ENCODE measurements at places on chromosomes 6 and 20.

DNA sequence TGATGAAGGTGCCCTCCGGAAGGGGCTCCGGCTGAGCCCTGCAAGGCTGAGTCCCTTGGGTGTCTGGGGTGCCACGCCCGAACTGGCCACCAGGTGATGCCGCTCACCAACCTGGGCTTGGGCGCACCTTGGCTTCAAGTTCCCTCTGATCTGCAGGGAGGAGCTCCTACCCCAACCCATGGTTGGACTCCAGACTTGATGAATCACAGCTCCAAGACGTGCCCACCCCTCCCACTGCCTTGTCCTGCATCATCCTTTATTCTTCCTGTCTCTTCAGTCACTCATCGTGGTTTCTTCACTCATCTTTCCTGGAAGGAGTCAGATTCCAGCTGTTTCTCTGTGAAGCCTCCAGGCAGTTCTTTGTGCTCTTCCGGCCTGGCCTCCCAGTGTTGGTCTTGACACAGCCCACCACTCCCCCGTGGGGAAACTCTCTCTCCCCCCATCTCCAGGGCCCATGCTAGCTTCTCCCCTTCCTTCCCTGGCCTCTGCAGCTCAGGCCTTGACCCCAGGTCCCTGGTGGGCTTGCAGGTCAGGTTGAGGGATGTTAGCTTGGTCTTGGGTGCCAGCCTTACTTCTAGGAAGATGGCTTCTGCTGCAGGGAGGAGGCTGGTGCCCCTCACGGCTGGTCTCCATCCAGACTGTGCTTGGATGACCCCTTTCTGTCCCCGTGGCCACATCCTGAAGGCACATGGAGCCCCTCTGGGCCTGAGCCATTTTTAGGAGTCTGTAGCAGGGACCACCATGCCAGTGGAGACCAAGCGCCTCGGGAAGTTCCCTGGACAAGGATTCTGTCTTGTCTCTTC is 2.6 kb upstream of the ZBP1 start:
- peak; percentile 76 for DNase-seq

GRCh38 chr6:114998492-114998891 is 655.7 kb upstream of the HS3ST5 start:
- DNase-seq, result no peak

DNA sequence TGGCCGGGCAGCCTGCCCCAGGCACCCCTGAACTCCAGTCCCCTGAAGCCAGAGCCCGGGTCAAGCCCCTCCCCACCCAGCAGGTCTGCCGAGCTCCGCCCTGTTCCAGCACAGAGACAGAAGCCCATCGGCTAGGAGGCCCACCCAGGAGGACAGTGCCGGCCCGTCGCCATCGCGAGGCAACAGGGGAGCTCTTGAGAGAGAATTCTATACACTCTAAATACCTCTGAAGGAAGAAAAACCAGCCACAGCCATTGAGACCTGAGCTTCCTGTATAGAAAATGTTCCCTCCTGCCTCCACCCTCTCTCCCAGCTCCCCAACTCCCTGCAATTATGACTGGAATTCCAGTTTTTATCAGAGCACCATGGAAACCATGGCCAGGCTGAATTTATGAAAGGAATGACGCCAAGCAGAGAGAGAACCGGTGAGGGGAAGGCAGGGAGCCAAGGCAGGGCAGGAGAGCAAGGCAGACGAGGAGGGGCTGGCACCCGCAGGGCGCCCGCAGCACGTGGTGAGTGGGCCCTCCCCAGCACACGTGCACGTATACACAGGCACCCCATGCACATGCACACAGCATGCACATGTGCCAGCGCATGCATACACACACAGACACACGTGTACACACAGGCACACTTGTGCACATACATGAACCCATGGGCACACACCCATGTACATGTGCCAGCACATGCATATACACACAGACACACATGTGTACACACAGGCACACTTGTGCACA is 27.6 kb upstream of the MRGBP start:
- DNase-seq, result no peak

DNA sequence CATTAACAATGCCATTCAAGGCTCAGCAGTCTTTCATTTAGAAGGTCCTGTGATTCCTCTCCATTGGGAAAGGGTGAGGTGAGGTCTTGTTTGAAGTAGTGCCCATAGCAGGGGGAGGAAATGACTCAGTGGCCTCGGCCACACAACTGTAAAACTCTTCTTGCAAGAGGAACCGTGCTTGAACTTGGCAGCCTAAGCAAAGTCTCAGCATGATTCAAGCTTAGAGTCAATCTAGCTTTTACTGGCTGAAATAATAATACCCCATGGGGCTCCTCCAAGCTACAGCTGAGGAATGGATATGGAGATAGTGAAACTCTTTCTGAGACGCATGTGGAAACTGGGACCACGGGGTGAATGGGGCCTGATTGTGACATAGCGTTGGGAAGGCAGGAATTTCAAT is 428.2 kb downstream of the BMP2 start:
- no peak for DNase-seq

DNA sequence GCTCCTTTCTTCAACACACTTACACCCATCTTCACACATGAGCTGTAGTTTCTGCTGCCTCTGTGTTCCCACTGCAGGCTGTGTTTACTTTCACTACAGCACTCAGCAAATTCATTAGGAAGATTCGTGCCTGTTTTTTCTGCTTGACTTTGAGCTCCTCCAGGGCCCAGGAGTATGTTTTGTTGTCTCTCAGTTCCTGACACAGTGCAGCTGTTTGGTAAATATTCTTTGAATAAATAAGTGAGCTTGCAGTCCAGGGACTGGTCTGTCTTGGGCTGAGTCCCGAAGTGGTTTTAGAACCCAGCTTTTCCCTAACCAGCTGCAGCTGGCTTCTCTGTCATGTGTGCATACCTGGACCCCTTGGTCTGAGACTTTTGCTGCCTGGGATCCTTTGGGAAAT is 46.6 kb upstream of the CCN6 start:
- DNase-seq, result no peak

DNA sequence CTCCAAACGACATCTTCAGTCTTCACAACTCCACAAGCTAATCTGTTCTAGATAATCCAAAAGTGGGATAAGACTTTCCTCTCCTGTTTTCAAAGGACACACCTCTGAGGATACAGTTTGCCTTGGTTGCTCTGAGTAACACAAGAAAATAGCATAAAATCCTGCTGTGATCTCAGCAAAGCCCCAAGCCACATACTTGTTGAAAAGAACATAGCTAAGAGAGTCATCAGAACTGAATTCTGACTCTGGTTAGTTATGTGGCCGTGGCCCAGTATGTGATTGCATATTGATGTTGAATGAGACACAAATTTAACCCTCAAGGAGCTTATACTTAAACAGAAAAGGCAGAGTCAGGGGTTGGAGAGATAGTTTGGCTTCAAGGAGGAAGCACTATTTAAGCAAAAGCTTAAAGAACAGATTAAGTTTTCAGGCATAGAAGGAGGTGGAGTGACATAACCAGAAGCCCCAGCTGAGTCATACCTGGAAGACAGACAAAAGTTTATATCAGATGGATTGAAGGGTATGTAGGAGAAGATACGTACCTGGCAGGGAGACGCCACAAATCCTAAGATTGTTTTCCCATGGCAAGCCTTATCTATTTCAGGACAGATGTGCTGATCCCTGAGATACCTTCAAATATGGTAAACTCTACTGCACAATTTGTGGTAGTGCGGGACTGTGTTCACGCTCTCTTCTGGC is 41.2 kb downstream of the OPN5 start:
- no peak for DNase-seq

GRCh38 chr6:33894438-33894837 is 90.6 kb upstream of the MLN start:
- no peak for DNase-seq

- no peak for DNase-seq
These were observed 848.4 kb downstream of the PHF3 start for GRCh38 chr6:64483956-64484499.

- no peak for DNase-seq
These were observed 247.9 kb downstream of the SLC24A3 start for GRCh38 chr20:19460386-19460785.

GRCh38 chr6:161890832-161891297 is 617.0 kb upstream of the AGPAT4 start:
- no peak for DNase-seq

DNA sequence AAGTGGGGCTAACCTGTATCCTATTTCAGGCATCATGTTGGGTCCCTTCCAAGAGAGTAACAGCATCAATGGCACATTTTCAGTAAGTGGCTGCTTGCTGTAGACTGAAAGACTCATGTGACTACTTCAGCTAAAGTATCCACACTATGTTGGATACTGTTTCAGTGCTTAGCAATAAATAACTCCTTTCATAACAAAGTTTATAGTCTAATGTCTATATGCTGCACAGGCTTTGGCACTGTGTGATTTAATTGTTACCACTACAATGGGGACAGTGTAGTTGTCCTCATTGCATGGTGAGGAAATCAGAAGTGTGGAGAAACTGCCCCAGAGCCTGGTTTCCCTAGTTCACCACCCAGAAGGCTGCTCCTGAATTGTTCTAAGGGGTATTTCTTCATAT is 318.0 kb upstream of the PTCHD4 start:
- DNase-seq, result no peak

DNA sequence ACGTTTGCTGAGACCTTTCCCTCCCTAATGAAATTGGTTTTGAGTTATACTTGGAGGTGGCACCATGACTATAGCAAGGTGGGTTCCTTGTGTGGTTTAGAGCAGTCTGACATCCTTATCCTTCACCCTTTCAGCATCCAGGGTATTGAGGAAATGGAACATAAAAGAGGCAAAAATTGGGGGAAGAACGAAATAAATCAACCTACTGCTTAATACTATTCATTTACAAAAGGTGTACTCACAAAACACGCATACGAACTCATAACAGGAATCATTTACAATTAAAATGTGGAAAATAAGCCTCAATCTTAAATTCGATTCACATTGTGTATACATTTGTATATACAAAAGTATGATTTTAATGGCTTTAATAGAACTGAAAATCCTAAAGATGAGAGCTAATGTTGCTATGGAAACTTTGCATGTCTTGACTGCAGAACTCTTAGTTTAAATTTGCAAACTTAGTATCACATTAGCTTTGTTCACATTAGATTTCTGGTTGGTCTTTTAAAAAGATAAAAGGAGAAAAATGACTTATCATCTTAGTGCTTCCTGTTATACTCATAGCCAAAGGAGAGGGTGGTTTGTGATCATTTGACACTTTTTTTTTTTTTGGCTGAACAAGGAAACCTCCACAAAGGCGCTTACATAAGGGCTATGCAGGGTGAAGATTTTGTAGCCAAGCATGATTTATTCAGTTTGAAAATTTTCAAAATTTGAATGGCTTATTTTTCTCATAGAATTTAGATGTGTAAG is 76.1 kb upstream of the ATXN1 start:
- DNase-seq, result no peak

GRCh38 chr6:49772285-49772684 is 14.8 kb downstream of the PGK2 start:
- DNase-seq, result no peak

- no peak for DNase-seq
These were observed 77.8 kb downstream of the ZFAND3 start for GRCh38 chr6:37897321-37897720.

GRCh38 chr20:61558726-61559125 is 306.7 kb downstream of the CDH4 start:
- no peak for DNase-seq

DNA sequence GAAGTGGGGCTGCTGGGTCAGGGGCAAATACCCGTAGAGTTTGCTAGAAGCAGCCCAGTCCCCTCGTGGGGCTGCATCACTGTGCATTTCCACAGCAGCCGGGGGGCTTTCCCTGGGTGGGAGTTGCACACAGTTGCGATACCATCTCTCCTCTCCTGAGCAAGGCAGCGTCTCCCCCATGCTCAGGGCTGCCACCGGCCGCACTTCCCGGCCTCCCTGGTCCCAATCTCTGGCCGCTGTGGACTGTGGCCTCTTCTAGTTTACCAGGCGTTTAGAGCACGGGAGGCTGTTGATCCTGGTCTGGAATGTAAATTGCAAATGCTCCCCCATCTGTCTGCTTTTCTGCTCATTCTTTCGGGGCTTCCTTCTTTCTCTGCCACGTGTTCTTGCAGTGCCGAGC is 31.1 kb downstream of the OSBPL2 start:
- no peak for DNase-seq

- DNase-seq, result no peak
These were observed 121.6 kb upstream of the ECI2 start for GRCh38 chr6:4256969-4257368.

GRCh38 chr6:35021004-35021403 is 120.1 kb downstream of the TCP11 start:
- no peak for DNase-seq

DNA sequence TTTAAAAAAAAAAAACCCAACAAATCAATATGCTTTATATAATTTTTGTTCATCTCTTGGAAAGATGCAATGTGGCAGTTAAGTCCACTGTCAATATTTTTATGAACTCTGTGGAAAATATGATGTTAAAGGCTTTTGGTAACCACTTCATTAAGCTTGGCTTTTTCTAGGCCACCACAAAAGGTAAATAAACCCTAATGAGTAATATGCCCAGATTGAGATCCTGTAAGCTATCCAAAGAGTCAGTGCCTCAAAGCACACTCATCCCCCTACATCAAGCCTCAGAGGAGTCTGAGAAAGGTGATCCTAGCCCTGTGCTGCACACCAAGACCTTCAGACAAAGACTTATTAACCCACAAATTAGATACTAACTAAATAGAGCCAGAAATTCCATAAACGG is 121.1 kb downstream of the CDC5L start:
- no peak for DNase-seq

DNA sequence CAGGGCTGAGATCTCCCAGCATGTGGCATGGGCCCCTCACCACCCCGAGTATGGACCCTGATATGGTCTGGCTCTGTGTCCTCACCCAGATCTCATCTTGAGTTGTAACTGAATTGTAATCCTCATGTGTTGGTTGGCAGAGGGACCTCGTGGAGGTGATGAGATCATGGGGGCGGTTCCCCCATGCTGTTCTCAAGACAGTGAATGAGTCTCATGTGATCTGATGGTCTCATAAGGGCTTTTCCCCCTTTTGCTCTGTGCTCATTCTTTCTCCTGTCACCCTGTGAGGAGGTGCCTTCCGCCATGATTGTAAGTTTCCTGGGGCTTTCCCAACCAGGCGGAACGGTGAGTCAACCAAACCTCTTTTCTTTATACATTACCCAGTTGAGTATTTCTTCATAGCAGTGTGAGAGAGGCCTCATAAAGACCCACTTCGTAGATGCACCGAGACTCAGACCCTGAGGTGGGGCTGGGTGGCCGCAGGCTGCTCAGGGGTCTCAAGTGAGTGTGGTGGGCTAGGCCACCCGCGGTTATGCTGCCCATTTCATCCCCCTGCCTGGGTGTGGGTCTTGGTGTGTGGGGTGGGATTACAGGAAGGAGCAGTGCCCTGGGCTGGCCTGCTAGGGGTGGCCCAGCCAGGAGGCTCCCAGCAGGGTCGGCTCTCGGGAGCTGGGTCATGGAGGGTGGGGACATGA is 26.2 kb upstream of the GATA5 start:
- DNase-seq, result peak; percentile 70

- DNase-seq, result no peak
These were observed 242.4 kb upstream of the FKBP1C start for GRCh38 chr6:62968834-62969233.

DNA sequence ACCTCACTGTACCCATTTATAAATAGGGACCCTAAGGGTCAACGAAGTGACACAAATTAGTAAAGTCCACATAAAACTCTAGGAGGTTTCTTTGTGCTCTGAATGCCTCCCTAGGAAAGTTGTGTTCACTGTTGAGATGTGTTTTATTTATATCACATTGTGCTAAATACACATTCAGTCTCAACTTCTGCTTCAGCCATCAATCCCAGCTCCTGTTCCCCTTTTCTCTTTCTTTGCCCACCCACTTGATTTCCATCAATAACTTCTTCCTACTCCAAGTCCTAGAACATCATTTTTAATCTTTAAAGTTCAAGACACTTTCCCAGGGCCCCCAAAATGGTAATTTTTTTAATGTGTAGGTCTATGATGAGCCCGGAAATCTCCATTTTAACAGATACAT is 208.3 kb upstream of the RAB32 start:
- no peak for DNase-seq
